Adipocyte (in vitro differentiated cells): ENCODE measurements at places on chromosomes 1 and 21.

GRCh38 chr1:13813398-13814012 is 113.5 kb downstream of the PRDM2 start:
- DNase-seq, result peak; percentile 13

GRCh38 chr1:229352975-229353374 is 10.1 kb upstream of the CCSAP start:
- no peak for DNase-seq

GRCh38 chr1:14403961-14404645 is 194.4 kb upstream of the KAZN start:
- no peak for DNase-seq

GRCh38 chr1:154725865-154726264 is 117.9 kb upstream of the ADAR start:
- no peak for DNase-seq

GRCh38 chr1:179105393-179105792 is 23.5 kb downstream of the TOR3A start:
- DNase-seq, result no peak

DNA sequence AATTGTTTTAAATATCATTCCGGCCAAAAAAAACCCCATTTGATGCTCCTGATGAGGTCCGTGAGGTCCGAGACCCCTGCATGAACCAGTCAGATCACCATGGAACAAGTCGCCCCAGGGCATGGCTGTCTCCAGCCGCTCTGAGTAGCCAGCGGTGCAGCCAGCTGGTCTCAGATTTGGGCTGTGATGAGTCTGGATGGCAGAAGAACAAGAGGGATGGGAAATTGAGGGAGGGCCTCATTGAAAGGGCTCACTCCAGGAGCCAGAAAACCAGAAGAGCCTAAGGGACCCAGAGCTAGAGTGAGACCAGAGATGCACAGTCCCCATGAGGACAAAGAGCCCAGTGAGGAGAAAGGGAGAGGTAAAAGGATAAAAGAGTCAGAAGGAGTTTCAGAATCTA is 174.0 kb downstream of the TOMM20 start:
- DNase-seq, result no peak
